ENCODE measurements at places on chromosomes 1 and 21.

DNA sequence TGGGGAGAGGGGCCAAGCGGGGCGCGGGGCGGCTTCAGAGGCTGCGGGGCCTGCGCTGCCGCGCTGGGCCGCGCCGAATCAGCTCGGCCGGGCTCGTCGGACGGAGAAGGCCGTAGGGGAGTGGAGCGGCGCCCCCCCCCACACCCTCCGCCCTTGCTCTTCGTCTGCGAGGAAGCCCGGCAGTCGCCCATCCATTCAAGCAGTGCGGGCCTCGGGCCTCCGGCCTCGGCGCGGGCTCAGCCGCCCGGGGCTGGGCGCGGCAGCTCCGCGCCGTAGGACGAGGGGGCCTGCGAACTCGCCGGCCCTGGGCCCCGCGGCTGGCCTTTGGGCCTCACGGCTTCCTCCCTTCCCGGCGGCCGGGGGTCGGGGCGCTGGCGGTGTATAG lies 564 bp downstream of the CTPS1 start:
- DNase-seq, result no peak

DNA sequence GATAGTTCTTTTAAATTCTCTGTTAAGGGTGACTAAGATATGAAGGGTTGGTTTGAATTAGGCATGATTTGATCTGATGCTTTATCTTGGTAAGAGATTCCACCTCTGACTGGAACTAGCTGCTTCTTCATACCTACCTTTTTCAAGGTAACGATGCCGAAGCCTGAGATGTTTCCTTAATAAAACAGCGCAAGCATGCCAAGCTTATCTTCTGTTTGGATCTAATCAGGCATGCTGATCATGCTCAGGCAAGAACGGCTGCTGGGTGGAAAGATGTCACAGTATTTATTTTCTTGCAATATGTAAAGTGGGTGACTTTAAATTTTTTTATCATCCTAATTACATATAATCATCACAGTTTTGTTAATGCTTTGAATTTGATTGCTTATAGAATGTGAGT lies 148.7 kb downstream of the ADGRL2 start:
- no peak for DNase-seq

DNA sequence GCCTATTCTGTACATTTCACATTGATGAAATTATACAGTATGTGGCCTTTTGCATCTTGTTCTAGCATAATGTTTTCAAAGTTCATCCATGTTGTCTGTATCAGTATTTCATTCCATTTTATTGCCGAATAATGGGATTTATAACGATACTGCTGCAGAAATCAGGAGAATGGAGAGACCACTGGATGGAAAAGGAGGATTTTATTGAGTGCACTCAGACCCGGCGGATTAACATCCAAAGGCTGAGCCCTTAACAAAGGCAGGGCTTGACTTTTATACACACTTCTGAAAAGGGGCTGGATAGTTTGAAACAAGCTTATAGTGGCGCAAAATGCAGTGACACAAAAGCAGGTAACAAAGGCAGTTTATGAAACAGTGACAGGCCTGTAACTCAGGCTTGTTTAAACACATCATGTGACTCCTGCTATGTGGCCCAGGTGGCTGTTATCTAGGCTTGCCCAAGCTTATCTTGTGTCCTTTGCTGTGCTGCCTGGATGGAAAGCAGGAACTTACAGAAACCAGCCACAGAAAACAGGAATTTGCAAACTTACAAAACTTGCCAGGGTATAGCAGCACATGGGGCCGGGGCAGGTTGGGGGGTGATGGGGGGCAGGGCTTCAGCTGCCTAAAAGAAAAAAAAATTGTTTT lies 32.8 kb upstream of the KCNJ15 start:
- DNase-seq, result no peak

- no peak for DNase-seq
Observed at GRCh38 chr1:99441299-99442095, 177.2 kb downstream of the PLPPR4 start.

DNA sequence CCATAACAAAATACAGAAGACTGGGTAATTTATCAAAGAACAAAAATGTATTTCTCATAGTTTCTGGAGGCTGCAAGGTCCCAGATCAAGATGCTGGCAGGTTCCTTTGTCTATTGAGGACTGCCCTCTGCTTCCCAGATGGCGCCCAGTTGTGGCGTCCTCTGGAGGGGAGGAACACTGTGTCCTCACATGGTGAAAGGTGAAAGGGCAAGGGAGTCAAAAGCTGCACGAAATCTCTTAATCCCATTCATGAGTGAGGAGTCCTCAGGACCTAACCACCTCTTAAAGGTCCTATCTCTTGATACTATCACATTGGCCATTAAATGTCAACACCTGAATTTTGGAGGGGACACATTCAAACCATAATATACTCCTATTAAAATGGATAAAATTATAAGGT lies 79.3 kb upstream of the IRF2BP2 start:
- no peak for DNase-seq

DNA sequence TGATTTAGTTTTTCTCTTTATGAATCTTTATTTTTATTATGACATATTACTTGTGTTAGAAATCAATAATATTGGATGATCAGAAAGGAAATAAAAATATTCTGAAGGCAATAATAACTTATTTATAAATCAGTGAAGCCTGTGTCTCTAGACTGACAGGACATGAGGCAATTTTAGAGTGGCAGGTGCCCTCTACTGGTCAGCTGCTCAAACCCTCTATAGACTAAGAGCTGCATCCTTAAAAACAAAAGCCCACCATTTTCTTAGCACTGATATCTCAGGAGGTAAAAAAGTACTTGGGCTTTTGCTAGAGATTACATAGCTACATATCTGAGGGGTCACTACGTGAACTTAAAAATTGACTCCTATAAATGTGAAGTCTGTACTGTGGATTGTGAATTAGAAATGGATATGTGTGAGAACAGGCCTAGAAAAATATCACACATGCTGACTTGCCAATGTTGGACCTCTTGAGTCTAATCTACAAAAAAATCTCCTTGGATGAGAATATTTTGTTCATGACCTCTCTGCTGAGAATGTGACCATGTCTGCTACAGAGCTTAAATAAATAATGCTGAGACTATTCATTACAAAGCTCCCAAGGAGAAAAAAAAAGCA lies 597.9 kb upstream of the ADAMTS5 start:
- no peak for DNase-seq

DNA sequence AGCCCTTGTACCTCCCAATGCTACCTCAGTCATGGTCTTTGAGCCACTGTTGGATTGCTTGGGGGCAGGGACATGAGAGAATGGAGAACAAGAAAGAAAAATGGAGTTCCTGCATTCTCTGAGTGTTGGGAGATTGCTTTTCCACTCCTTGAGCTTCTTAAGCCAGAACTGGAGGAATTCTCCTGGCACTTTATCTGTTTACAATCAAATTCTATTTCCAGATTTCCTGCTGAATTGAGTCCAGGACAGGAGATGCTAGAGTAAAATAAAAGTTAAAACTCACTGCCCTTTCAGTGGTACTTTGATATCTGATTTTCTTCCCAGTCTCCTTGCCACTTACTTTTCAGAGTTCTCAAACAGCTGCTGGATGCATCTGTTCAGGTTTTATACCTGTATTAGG lies 24.4 kb upstream of the DEPDC1 start:
- no peak for DNase-seq

DNA sequence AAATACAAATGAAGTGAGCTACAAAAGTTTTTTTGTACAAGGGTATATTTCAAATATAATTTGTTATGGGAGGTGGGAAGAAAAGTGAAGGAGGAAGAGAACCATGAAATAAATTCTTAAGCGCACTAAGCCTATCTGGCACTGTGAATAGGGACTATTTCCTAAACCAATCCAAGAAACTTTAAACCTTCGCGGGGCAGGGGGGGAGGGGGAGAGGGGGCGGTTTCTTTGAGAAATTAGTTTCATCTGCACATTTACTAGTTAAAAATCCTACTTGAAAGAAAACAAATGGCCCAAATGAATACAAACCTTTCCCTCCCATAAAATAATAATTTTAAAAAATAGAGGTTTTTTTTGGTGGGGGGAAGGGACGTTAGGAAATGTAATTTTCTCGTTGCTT lies 364 bp downstream of the GOLPH3L start:
- DNase-seq, result no peak

DNA sequence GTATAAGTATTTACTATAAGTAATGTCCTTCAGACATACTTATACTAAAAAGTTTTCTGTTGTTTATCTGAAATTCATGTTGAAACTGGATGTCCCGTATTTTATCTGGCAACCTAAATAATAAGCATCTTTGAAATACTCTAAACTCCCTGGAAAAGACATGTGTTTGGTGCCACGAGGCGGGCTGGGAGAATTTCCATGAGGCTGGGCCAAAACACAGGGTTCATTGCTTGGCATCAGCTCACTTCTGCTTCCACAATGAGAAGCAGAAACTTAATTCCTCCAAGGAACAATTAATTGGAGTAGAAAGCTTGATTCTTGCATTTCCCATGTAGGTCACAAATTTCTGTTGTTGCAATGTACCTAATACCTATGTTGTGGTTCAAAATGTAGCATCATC lies 110.2 kb downstream of the PSMG1 start:
- DNase-seq, result no peak

DNA sequence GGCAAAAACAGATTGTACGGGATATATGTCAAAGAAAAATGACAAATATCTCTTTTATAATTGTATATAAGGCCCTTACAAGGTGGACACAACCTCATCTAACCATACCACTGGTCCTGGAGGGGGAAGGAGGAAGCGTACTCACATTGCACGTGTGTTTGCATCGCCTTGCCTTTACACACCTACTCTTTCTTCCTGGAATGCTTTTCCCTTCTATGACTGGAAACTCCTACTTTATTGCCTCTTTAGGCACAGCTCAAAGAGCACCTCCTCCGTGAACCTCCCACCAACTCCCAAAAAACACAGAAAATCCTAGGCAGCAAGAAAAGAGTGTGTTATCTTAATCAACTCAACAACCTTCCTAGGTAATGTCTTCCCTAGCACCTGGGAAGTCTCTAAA lies 99.7 kb upstream of the LBR start:
- no peak for DNase-seq

DNA sequence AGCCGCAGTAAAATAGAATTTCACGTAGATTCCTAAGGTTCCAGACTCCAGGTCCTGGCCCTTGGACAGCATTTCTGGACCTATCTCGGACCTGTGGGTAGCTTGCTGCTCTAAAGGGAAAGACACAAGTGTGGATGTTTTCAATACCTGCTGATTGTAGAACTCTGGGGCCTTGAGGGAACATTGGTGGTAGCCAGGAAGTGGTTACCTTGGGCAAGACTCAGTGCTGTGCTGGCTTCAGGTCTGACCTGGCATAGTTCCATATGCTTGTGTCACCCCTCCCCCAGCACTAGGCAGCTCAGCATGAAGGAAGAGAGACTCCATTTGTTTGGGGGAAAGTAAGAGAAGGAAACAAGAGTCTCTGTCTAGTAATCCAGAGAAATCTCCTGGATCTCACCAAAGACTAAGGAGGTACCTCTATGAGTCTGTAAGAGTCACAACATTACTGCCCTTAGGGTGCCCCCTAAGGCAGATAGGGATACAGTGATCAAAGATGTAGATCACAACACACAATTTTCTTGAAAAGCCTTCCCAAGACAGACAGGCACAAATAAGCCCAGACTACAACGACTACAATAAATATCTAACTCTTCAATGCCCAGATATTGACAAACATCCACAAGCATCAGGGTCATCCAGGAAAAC lies 398.8 kb downstream of the TGFB2 start:
- no peak for DNase-seq

- DNase-seq, result no peak
Observed at GRCh38 chr1:69991644-69992043, 213.7 kb downstream of the LRRC40 start.

DNA sequence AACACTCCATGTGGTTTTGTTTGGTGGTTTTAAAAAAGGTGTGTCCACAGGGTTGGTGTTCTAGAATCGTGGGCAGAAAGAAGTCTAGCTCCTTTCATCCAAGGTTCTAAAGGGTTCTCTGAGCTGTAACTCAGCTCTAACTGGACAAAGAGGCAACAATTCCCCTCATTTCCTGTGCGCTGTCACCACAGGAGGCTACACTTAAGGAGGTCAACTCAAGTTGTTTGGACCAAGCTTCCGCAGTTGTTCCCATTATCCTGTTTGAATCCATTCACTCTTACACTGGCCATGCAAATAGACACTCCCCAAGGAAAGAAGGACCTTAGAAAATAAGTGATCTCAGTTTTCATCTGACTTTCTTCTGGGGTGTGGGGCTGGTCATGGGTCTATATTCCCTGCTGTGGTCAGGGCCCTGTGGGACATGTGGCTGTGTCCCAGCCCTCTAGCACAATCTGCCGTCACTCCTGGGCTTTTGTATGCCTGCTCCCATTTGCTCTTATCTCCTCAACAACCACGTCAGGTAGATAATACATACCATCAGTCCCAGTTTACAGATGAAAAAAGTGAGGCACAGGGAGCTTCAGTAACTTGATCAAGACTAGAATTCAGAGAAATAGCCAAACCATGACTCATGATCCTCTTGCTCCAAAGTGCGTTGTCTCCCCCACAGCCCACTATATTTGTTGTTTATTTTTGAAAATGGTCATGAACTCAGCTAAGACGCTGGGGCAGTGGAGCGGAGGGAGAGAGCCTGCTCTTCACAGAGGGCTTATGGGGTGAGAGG lies 103.6 kb downstream of the RHOU start:
- DNase-seq, result no peak

DNA sequence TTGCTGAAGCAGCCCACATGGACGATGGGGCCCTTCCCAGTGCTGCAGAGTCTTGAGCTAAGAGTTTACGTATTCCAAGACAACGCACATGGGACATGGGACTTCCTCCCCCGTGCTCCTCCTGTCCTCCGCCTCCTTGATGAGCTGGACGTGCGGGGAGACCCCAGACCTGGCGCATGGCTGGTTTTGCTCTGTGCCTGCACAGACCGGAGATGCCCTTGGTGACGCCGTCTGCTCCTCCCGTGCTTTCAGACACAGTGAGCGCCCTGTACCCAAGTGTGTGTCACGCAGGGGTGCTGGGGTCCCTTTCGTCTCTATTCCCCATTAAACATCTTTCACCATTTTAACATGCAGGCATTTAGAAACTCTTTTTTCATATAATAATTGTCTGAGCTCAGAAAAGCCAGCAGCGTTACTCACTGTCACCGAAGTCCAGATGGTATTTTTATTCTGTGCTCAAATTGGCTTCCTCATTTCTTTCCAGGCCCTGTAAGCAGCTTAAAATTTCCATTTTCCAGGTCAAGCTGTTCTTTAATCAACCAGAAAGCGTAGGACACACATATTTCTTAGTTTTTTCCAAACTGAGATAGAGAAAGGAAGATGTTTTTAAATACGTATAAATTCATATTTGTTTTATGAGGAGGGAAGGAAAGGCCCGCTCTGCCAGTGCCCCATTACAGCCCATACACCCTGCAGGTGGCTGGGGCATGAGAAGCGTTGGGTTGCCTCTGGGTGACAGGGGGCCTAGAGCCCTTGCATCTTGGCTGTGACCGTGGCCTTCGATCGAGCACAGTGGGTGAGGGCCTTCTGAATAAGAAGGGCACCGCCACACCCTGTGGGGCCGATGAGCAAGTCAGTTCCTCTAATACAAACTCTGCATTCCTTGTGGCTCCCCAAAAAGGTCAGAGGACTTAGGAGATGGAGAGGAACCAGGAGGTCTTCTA lies 17.9 kb upstream of the ZBTB21 start:
- no peak for DNase-seq

- no peak for DNase-seq
Observed at GRCh38 chr1:167685844-167686243, 35.9 kb upstream of the MPZL1 start.

Measured in stimulated activated CD4-positive, alpha-beta T cell treated with anti-CD3 and anti-CD28 coated beads, Interleukin-4, amount 100 ng/mL, for 48 hours (primary cell).